ENCODE measurements at places on chromosomes 16 and 17. TPM values are rescaled to one million over a fixed set of nuclear protein-coding genes. Genes with fewer than 3 reads are reported as not detected.

Gene GPR179
- under 0.01 TPM for total RNA-seq

Gene SOCS1
- total RNA-seq = 18.4 TPM

Gene ACSM3
- 0.86 TPM for total RNA-seq

DNA sequence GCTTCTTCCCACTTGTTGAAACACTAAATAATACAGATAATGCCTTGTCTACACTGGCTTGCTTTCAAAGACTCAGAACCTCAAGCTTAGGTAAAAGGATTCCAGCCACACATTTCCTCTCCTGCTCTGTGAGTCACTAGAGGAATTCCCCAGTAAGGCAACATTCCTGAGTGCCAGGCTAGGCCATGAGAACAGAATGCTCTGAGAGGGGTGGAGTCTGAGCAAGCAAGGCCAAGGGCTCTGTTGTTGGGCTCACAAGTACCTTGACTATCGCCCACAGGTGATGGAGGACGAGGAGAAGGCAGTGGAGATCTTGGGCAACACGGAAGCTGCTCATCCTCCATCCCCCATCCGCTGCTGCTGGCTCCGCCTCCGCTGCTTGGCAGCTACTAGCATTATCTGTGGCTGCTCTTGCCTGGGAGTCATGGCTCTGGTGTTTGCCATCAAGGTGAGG is 6.7 kb upstream of the PHKG2 start:
- peak; percentile 62 for DNase-seq

GRCh38 chr16:11253009-11253994 is 2.7 kb downstream of the SOCS1 start:
- peak; percentile 66 for DNase-seq

DNA sequence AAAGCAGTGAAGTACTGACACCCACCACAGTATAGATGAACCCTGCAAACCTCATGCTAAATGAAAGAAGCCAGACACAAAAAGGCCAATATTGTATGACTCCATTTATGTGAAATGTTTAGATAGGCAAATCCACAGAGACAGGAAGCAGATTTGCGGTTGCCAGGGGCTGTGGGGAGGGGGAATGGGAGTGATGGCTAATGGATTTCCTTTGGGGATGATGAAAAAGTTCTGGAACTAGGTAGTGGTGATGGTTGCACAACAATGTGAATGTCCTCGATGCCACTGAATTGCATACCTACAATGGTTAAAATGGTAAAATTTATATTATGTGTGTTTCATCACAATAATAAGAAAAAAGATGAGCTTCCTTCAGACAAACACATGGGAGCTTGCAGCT is 28.4 kb upstream of the WFIKKN2 start:
- DNase-seq = peak; percentile 67

GRCh38 chr17:79797492-79798298 is 818 bp upstream of the CBX8 start:
- no peak for DNase-seq

DNA sequence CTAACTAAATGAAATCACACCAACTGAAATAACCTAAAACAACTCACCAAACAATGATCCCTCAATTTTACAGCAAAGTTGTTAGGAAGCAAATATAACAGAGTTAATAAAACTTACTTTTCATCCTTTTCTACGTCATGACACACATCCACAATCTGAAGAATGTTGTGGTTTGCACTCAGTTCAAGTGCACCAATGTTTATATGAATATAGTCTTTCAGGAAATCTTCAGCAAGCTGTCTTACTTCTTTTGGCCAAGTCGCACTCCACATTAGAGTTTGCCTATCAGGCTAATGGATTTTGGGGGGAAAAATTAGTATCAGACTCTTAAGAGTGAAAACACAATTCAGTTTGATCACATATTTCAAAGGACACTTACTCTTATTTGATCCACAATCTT is 3.3 kb downstream of the DDX5 start:
- DNase-seq = peak; percentile 52

Gene KRT23
- under 0.01 TPM for total RNA-seq

- DNase-seq = no peak
Observed at GRCh38 chr17:27362503-27362902, 68.6 kb downstream of the WSB1 start.

Gene CYGB
- total RNA-seq = 11.7 TPM

GRCh38 chr16:23974223-23974622 is 138.4 kb downstream of the PRKCB start:
- no peak for DNase-seq

GRCh38 chr17:72175787-72176515 is 55.1 kb downstream of the SOX9 start:
- no peak for DNase-seq

DNA sequence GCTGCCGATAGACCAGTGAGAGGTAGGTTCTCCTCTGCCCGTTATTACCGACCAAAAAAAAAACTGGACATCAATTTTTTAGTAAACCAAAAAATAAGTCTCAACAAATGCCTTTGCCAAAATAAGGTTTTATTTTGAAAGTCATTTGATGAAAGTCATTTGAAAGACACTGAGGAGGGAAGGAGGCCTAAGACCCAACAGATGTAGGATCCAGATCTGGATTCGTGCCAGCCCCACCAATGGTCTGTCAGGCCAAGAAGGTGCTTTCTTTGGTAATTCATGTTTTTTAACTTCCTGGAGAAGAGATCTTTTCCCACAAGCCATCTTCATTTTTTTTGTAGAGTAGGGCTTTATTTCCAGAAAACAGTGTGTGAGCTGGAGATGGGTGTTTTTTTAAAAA is 18.1 kb downstream of the NTAN1 start:
- no peak for DNase-seq

GRCh38 chr17:45222289-45222995 is 757 bp downstream of the FMNL1 start:
- DNase-seq = no peak

DNA sequence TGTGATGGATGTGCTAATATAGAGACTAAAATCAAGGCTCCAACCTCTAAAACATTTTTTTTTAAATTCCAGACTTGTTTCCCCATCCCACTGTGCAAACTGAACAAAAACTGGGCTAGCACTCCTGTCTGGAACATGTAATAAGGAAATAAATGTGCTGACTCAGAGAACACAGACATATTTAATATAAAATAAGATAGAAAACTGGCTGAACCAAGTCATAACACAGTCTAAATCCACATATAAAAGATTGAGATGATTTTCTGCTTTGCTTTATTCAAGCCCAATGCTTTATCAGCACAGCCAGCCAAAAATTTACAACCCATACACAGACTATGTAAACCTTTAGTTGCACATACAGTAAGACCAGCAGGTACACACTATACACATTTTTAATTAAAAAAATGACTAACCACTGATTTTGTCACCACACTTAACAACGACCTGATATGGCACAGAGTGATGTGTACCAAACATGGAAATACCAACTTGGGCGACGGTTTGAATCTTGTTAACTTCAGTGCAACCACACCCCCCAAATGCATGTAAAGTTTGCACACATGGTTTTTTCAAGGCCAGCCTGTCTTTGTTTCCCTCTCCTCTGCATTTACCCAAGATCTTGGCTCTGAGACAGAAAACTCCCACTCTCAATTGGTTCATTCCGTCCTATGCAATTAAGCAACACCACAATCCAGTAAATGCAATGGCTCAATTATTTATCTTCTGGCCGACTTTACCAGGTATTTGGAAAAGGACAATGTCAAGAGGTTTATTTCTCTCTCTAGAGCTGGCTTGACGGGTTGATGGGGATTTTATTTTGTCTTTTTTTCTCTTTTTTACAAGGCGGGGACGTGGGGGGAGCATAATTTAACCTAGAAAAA is 1.2 kb downstream of the STAT3 start:
- DNase-seq = peak; percentile 91

DNA sequence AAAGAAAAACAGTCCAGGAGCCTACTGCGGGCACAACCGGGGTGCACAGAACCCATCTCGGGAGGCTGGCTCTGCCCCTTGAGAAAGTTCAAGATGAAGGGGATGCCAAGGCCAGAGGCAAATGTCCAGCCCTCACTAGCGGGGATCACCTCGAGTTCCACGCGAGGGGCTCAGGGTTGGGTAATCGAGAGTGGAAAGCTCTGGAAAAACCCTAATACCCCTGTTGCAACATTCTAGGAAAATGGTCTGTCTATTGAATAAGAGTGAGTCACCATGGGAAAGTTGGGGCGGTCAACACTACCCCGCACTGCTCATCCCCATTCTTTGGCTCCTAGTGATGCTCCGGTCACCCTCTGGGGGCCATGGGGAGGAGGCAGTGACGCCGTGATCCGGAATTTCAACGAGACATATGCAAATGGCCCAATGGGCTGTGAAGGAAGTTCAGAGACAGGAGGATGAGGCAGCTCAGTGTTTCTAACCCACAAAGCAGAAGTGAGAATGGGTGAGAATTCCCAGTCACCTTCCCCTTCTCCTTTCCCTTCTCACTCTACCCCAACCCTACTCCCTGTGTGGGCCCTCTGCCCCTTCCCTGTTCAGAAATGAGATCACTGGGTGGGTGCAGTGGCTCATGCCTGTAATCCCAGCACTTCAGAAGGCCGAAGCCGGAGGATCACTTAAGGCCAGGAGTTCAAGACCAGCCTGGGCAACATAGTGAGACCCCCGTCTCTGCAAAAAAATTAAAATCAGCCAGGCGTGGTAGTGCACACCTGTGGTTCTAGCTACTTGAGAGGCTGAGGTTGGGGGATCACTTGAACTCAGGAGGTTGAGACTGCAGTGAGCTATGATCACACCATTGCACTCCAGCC is 22.4 kb downstream of the SOCS3 start:
- peak; percentile 89 for DNase-seq

DNA sequence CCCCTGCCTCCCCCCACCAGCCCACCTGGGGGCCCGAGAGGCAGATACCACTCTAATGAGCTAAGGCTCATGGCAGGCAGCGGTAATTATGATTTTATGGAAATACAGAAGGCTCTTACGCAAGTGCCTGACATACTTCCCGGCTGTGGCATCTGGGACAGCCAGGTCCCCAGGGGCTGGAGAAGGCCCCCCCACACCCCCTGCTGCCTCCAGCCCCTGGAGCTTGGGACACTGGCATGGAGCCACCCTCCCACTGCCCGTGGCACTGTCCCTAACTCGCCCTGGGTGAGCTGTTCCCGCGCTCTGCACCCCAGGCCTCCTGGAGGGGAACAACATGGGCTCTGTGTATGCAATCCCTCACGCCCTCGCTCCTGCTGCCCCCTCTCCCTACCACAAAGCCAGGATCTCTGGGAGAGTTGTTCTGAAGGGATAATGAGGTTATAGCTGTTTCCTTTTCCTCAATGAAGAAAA is 5.4 kb upstream of the STAC2 start:
- DNase-seq = no peak

Gene MYL11
- not detected for total RNA-seq

DNA sequence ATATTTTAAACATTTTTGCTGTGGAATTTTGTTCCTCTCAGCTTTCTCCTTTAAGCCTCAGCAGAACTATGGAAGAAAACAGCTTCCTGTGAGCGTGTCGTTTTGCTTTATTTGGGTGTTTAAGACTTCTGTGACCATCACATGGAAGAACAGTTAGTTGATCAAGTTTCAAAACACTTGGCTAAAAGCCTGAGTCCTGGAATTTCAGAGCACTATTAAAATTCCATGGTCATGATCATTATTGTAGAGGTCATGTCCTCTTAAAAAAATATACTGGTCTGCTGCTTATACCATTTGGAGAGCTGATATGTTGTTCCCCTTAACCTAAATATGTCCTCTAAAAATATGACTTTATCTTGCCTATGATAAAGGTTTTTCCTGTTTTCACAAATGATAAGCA is 12.6 kb upstream of the CDR2 start:
- peak; percentile 98 for DNase-seq

- DNase-seq = peak; percentile 73
Observed at GRCh38 chr17:44636562-44636961, 19.7 kb upstream of the MEIOC start.

- peak; percentile 8 for DNase-seq
Observed at GRCh38 chr17:68973098-68973846, 18.1 kb upstream of the ABCA8 start.

DNA sequence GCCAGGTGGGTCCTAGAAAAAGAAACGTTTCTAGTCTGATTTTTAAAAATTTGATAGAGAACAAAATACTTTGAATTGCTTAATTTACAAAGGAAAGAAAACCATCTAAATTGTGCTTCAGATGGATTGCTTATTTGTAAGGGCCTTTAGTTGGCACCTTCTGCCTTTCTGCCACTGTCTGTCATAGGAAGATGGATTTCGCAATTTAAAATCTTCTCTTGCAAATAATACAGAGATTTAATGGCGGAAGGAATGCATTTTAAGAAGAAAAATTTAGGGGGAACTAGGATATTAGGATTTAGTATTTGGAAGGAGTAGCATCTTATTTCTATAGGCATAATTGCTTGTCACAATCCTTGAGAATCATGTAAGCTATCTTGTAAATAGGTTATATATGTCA is 175.5 kb upstream of the RBL2 start:
- no peak for DNase-seq

DNA sequence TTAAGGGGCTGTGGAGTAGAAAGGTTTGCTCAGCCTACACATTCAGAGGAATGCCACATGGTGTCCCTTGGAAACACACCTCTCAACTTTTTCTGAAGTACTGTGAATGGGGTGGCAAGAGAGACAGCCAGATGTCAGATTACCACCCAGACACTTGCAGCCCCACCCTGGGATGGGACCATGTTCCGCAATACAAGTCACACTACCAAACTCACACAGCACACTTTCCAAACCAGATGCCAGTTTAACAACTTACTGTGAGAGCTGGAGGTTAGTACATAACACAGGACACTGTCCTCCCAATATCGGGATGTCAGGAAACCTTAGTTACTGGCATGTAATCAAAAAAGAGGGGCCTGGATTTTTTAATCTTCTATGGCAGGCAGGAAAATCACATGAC is 7.9 kb downstream of the USP7 start:
- DNase-seq = peak; percentile 68

DNA sequence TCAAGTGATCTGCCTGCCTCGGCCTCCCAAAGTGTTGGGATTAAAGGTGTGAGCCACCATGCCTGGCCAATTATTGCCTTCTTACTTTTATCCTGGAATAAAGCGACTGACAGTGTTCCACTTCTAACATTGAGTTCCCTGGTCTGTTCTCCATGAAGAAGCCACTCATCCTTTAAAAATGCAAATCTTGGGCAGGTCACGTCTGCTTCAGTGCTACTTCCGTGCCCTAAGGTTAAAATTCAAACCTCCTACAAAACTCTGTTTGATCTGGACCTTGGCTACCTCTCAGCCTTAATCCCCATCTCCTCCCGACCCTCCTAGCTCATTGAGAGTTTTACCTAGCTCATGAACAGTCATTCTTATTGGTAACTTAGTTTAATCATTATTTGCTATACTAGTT is 9.6 kb upstream of the SHISA9 start:
- DNase-seq = no peak

GRCh38 chr17:78828470-78829185 is 12.0 kb downstream of the USP36 start:
- DNase-seq = peak; percentile 62

- no peak for DNase-seq
Observed at GRCh38 chr16:56677474-56677873, 4.8 kb upstream of the MT1X start.

Gene HBA1
- total RNA-seq = not detected

DNA sequence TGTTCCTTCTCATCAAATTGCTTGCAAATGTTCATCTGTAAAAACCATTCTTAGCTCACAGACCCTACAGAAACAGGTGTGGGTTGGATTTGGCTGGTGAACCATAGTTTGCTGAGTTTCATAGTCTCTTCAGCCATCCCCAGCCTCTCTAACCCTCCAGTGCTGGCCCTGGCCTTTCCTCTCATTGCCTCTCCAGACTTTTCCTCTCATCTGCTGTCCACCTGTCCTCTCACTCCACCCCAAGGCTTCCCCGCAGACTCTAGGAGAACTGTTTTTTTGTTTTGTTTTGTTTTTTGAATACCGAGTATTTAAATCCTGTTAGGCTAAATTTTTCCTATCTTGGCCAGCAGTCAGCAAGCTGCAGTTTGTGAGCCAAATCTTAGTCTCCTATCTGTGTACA is 41.1 kb downstream of the MEOX1 start:
- no peak for DNase-seq
